ENCODE measurements at places on chromosomes 16 and 17.

DNA sequence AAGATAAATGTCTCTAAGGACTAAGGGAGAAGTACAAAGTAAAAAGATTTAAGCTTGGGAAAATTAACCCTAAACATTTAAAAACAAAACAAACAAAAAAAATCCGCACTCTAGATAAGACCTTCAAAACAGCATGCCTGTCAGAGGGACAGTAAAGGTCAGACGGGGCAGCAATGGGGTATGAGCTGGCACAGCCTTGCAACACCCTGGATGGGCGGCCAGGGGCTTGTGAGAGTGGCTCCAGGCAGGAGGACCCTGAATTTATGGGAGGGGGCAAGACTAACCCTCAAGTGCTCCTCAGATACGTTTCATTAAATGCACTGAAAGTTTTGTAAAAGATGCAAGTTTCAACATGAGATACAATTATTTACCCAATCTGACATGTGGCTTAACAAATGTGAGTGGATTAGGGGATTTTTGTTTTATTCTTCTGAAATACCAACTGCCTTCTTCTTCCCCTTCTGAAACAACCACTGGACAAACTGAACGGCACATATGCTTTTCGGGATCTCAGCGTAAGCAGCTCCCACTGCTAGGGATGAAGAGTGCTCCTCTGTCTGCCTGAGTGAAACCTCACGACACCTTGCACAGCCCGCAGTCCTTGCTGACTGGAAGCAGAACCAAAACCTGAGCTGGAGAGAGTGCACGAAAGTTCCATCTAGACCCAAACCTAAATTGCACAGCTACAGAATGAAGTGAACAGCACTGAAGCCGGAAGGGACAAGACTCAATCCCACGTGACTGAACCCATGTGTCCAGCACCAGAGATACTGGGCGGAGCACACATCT, 128.4 kb downstream of the ANKRD11 start:
- DNase-seq = no peak

- DNase-seq = no peak
Observed at GRCh38 chr17:9729034-9729650, 62.2 kb downstream of the DHRS7C start.

DNA sequence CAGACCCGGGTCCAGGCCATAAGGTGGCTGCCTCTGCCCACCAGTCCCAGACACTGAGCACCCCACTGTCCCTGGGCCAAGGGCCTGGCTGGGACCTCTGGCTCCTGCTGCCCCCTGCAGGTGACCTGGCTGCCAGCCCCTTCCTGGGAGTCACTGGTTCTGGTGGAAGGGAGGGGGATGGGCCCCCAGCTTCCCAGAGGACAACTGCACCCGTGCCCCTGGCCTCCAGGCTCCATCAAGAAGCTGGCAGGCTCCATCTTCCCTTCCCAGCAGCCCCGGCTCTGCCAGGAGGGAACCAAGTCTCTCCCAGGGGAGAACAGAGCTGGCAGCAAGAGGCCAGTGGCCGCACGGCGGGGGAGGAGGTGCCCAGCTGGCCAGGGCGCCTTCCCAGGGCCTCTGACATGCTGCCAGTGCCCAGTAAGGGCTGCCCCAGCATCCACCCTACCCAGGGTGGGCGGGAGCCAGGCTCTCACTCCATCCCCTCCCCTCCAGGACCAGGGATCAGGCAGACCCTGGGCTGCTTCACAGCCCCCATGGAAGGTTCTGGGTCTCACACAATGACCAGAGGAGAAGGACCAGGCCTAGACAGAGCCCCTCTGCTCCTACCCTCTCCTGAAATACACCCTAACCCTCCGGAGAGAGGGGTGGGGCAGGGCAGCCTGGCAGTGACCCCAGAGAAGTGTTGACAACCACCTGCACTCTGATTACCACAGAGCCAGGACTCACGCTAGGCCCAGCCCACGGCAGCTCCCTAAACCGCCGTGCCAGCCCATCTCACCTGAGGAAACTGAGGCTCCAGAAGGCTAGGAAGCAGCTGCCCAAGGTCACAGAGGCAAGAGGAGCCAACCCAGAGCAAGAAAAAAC, 3.6 kb downstream of the CLUH start:
- no peak for DNase-seq

DNA sequence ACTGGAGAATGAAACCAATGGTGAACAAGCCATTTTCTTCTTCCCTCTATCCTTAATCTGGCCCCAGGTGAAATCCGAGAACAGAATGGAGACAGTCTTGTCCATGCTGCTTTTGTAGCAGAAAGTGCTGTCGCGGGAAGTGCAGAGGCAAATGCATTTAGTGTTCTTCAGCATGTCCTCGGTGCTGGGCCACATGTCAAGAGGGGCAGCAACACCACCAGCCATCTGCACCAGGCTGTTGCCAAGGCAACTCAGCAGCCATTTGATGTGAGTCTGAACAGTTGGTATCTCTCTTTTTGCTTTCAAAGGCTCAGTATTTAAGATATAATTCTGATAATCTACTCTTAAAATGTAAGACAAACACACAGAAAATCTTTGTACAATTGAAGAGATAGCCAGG, 18.7 kb downstream of the UQCRC2 start:
- DNase-seq = no peak

DNA sequence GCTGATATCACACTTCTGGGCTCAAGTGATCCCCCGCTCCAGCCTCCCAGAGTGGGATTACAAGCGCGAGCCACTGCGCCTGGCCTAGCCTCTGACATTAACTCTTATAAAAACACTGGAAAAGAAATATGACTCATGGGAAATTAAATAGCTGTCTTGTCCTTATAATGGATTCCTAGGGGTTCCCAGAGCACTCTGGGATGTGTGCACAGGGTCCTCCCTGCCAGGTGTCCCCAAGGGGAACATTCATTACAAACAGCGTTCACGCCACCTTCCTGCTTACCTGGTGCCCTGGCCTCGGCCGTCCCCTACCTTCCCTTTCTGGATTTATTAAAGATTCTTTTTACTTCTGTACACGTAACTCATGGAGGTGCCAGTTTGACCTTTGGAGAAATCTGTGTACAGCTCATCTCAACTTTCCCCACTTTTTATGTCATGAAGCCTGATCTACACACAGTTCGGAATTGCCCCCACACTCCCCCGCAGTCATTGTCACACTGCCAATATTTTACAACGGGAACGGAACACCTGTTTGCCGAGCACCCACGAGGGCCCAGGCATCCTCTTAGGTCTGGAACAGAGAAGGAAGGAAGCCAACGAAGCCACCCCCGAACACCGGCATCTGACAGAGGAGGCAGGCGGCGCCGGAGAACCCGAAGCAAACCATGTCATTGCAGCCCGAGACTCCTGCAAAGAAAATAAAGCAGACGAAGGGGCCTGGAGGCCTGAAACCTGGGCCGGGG, 39.7 kb upstream of the MEAK7 start:
- no peak for DNase-seq

DNA sequence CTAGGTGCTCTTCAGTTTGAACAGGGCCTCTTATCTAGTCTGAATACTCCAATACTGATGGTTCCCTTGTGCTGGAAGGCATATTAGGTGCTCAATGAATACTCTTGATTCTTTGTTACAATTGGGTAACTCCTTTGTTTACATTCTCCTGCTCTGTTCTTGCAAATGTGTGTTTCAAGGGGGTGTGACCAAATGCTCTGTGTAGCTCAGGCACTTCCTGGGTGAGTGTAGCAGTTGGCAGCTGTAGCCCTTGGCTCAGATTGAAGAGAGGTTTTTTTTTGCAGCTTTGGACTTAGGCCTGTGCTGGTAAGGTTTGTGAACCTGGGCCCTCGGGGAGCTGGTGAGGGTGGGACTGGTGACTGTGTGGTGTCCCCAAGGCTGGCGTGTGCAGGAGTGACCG, 20.2 kb downstream of the TBCD start:
- DNase-seq = no peak

GRCh38 chr16:1259760-1260068, 3.8 kb downstream of the TPSD1 start:
- DNase-seq = no peak

GRCh38 chr16:17037499-17037898, 433.3 kb downstream of the XYLT1 start:
- DNase-seq = no peak
